ENCODE measurements at places on chromosomes 4 and X.
A peak's percentile ranks its signal among the peaks of the same experiment; 100 is the strongest.

DNA sequence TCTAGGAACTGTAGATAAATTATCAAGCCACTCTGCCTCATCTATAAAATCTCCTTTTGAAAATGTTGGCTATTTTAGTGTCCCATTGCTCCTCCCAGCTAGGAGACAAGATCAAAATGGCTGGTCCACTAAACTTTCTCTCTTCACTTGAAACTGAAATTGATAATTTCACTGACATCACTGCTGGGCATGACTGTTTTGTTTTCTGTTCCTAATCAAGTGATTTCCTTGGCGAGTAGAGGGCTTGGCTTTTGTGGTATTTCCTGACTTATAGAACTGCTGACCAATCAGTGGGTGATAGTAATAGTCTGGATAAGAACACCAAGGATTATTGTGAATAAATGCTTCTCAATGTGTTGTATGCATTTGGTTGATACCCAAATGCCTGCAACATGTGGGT lies 2152.9 kb downstream of the ARAP2 start:
- DNase-seq = no peak

DNA sequence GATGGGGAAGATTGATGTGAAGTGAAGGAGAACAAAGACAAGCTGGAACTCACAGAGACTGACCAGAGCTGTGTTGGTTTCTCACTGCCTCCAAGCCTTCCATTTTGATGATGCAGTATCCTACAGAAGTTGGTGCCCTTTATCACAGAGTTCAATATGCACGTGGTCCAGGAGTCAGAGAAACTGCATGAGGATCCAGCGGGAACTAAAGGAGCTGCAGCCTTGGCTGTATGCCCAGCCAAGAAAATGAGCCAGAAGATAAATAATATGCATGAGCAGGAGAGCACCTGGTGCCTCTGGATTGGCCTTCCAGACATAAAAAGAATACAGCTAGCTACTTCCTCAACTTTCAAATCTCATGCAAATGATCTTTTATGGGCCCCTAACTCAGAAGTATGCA lies 44.3 kb upstream of the DCLK2 start:
- no peak for DNase-seq

GRCh38 chr4:40731792-40732245 lies 17.9 kb upstream of the NSUN7 start:
- no peak for DNase-seq

- no peak for DNase-seq
Measured at GRCh38 chr4:105472871-105473323, 965 bp downstream of the PPA2 start.

DNA sequence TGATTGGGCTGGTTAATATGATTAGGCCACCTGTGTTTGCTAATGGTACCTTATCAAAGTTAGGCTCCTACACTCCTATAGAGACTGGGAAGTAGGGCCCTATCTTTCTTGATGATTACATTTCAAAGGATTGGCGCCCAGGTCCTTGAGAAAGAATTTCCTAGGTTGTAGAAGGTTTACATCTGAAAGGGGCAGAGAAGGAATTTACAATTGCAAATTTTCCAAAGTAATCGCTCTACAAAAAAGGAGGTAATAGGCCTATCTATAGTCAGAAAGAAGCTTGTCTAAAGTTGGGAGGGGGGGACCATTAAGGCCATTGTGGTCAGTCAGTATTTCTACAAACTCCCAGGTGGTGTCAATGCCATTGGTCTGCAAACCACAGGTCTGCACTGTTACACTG lies 638.4 kb downstream of the IL1RAPL1 start:
- no peak for DNase-seq

DNA sequence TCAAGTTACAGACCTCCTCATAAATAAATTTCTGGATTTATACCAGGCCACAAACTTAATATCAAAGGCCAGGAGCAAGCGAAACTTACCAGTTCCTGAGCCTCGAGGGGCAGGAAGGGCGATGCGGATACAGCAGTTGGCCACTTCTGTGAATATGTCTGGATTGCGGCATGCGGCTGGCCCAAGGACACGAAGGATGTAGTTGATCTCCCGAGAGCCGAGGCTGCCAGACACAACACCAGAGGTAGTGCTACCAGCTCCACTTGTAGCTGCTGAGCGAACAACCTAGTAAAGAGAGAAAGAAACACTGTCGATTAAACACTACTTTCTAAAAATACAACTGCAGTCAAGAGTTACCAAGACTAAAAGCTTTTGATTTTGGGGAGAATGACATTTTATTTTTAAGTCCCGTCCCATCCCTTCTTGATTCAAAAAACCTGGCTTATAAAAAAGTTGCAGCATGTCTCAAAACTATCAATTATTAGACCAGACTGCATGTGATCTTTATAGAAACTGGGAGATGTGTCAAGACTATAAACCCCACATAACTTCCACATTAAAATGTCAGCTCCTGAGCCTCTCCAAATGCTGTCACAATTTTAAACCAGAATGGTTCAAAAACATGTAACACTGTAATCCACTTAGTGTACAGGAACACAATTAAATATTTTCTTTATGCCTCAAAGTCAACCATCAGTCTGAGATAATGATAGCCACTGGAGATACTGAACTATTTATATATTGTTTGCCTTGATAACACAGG lies 105.6 kb downstream of the HUWE1 start:
- no peak for DNase-seq

DNA sequence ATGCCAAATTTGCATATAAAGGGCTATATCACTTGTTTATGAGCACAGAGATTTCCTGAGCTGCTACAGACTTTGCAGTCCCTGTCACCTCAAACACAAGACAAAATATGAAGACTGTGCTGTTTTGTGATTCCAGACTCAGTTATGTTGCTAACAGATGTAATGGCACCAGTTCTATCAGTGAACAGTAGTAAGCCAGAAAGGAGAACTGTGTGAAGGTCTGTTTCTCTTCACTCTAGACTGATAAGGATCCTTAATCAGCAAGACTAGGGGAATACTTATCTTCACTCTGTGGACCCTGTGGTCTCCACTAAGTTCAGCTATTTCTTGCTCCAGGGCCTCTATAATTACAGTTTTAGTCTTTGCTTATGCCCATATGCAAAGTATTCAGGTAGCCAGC lies 82.7 kb downstream of the ANXA5 start:
- DNase-seq = no peak

DNA sequence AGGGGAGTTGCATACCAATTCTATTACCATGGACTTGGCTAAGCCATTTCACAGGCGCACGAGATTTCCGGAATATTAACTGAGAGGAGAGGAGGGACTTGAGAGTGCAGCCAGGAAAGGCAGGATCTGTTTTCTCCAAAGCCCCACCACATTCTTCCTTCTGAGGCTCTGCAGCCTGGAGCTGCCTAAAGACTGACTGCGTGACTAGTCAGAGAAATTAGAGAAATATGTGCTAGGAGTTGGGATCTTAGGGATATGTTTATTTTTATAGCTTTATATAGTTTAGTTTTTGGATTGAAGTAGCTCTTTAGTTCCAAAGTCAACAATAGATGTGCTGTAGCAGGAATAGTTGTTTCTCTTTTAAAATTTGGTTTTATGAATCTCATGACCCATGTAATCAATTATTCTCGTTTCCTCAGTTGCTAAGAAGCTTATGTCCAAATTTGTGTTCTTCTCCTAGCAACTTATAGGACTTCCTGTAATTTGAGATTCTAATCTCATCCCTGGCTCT lies 300.1 kb upstream of the DDX53 start:
- no peak for DNase-seq

- no peak for DNase-seq
Measured at GRCh38 chr4:135411251-135411650, 1209.7 kb upstream of the PABPC4L start.

GRCh38 chrX:21974011-21974385 lies 33.5 kb downstream of the SMS start:
- DNase-seq = peak; percentile 17

- DNase-seq = no peak
Measured at GRCh38 chr4:69896530-69897116, 34.2 kb upstream of the CSN1S1 start.

- no peak for DNase-seq
Measured at GRCh38 chr4:77826275-77826674, 7.1 kb upstream of the CNOT6L start.

DNA sequence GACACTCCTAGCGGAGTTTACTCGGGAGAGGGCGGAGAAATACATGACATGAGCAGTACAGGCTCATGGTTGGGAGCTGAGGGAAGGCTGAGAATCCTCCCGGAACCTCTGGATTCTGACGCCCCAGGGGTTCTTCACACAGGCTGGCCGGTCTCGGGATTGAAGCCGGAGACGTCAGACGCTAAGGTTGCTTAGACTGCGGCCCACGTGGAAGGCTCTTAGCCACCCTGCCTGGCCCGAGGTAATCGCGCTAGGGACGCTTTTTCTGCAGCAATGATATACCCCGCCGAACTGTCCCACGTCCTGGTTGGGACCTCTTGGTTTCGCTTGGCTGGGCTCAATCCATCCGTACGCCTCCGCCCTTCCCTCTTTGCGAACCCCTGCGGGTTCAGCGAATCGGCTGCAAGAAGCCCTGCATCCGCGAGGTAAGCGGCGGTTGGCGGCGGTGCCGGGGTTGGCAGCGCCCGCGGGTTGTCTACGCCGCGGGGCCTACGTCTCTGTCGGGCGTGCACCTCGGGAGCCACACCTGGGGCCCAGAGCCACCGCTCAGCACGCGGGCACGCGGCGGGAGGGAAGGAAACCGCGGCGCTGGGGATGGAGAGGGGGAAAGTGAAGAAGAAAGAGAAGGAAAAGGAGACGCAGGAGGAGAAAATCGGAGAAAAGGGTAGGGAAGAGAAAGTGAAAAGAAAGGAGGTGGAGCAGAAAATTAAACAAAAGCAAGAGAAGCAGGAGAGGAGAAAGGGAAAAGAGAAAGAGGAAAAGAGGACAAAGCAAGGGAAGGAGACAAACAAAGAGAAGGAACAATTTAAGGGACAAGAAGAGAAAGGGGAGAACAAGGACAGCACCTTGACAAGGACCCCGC lies at the start of gene ARL9:
ARL9 (plus strand) TSS at position 523 of the 862 bp plus-strand sequence; CDS start at position 595, 72 bp downstream.
- no peak for DNase-seq

DNA sequence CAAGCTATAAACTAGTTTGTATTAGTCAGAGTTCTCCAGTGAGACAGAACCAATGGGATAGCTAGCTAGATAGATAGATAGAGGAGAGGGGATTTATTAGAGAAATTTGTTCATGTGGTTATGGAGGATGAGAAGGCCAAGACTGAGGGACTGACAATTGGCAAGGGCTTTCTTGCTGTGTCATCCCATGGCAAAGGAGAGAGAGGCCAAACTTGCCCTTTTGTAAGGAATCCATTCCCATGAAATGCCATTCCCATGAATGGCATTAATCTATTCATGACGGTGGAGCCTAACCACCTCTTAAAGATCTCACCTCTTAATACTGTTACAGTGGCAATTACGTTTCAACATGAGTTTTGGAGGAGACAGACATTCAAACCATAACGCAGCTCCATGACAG lies 58.1 kb downstream of the LINC00632 start:
- DNase-seq = no peak

GRCh38 chr4:89438102-89438831 lies 130.7 kb upstream of the GPRIN3 start:
- DNase-seq = peak; percentile 9

DNA sequence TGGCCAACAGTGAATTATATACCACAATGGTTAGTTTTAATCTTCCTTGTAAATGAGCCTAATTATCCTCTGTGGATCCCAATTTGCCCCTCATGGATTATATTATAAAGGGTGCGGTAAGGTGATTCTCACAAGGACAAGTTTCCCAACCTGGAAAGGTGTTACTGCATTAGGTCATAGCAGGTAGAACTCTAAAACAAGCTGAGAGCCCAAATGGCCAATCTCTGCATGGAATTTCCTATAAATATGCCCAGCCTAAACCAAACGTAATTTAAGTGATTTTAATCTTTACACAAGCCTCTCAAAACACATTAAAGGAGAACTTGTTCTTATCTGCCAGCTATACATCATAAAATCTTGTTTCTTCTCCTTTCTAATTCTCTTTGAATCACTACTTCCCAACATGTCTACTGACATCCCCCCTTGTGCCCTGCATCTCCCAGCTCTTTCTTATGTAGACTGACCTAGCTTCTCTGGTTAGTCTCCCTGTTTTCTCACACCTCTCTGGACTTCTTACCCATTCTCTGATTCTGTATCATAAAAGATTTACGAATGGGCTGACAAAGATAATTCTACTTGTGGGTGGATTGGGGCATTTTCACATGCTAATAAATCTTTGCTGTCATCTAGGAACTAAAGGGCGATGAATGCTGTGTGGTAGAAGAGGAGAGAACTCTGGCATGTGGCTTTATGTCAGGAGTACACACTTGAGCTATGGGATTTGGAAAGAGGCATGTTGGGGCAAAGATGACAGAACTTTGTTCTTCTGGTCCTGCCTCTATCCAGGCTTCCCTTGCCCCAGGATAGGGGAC lies 94.3 kb upstream of the PGRMC2 start:
- no peak for DNase-seq

All from GM12878 (cell line).